ENCODE measurements at places on chromosomes 4 and X.

DNA sequence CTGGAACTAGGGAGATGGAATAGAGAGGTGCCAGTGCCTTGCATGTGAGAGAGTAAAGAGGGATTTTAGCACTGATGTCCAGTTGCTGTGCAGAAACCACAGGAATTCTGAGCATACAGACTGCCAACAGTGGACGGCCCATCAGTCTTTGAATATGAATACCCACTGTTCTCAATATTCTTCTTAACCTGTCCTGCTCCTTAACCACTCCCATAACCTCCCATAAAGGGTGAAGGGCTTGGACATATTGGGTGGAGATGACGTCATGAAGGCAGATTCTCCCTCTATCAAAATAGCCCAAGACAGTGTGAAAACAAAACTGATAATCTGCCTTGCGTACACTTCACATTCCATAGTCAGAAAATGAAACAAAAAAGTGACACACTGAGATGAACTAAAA lies 1313.7 kb upstream of the PABPC4L start:
- DNase-seq, result no peak

DNA sequence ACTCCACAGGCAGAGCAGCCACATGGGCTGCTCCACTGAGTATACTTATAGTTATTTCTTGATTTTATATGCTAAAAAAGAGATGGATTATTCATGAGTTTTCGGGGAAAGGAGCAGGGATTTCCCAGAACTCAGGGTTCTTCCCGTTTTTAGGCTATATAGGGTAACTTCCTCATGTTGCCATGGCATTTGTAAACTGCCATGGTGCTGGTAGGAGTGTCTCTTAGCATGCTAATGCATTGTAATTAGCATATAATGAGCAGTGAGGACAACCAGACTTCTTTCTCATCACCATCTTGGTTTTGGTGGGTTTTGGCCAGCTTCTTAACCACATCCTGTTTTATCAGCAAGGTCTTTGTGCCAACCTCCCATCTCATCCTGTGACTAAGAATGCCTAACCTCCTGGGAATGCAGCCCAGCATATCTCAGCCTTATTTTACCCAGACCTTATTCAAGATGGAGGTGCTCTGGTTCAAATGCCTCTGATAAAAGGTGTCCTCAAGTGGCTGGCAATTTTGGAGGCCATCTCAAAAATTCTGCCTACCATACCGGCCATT lies 213.0 kb upstream of the VEGFC start:
- no peak for DNase-seq

DNA sequence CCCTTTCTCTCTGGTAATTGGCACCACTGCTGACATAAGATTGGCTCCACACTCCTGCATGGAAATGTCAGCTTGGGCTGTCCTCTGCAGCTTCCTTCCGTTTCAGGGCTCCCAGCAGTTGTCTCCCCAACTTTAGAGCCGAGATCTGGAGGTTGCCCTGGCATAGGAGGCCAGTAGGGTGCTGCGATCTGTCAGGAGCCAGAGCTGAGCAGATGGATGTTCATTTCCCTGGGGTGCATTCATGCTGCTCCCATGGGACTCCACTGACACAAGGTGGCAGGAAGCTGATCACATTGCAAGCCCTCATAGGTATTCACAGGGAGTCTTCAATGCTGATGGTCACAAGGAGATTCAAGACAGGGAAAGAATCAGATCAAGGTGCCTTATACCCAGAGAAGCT lies 116.6 kb upstream of the RAI2 start:
- no peak for DNase-seq

- DNase-seq, result no peak
These were observed 137.9 kb downstream of the SLC7A11 start for GRCh38 chr4:138104284-138104680.

DNA sequence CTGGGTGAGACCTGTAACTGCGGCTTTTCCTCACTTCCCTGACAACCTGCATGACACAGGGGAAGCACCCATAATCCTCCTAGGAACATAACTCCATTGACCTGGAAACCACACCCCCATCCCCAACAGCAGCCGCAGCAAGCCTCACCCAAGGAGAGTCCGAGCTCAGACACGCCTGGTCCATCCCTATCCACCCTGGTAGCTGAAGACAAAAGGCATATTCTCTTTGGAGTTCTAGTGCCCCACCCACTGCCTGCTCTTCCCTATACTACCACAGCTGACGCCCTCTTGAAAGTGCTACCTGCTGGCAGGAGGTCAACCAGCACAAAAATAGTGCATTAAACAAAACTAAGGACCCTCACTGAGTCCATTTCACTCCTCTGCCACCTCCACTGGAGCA lies 1080.9 kb upstream of the IGFBP7 start:
- no peak for DNase-seq

DNA sequence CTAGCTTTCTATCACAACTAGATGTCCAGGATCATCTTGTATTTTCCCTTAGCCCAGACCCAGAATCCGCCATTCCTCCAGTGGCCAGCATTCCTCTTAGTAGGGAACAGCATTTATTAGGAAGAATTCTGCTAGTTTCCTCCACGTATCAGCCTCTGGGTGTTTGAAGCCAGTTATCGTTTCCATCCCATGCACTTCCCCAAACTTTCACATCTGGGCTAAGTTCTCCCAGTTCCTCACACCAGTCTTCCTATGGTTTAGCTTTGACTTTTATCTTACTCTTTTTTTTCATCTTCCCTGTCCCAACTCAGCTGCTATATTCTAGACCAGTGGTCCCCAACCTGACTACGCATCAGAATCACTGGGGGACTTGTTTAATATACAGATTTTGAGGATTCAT lies 53.5 kb upstream of the PRSS48 start:
- DNase-seq, result no peak

GRCh38 chr4:147826288-147826646 lies 94.4 kb downstream of the ARHGAP10 start:
- DNase-seq, result no peak

DNA sequence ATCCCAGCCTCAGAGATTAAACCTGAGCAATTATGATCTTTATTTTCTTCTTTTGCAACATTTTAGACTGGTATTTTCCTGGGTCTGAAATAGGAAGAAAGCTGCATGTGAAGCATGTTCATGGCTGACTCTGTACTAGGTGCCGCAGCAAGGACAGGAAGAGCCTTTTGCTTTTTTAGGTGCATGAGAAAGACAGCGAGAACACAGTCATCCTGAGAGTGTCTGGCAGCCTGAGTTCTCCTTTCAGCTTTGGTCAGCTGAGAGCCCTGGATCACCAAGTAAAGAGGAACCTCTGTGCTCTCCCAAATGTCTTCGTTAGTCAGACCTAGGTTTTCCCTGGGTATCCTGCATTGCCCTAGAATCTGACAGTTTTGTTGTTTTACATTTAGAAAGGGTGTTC lies 29.8 kb downstream of the FAM149A start:
- no peak for DNase-seq

- DNase-seq, result no peak
These were observed 109.6 kb upstream of the ACSL4 start for GRCh38 chrX:109842611-109843010.

- DNase-seq, result no peak
These were observed 23.5 kb downstream of the NAT8L start for GRCh38 chr4:2082627-2083026.

All from small intestine (tissue), 16 donors.